ENCODE measurements at places on chromosomes 2 and 18. TPM values are rescaled to one million over a fixed set of nuclear protein-coding genes. Genes with fewer than 3 reads are reported as not detected.

Gene LHCGR
- not detected for polyA plus RNA-seq

Gene CCDC102B
- 8.7 TPM for polyA plus RNA-seq

Gene PCARE
- not detected for polyA plus RNA-seq

Gene NEB
- polyA plus RNA-seq: 2.9 TPM

Gene LONRF2
- 20.9 TPM for polyA plus RNA-seq

Gene ANKRD30B
- not detected for polyA plus RNA-seq

Gene CYBRD1
- 0.10 TPM for polyA plus RNA-seq

Gene CNDP1
- polyA plus RNA-seq: 2.1 TPM

Gene ASPRV1
- polyA plus RNA-seq: 7.7 TPM

Gene MYO5B
- 0.42 TPM for polyA plus RNA-seq

Gene PIAS2
- polyA plus RNA-seq: 38.0 TPM

Gene ERBB4
- polyA plus RNA-seq: 0.69 TPM

Gene NFE2L2
- polyA plus RNA-seq: 1.4 TPM

Gene ABHD1
- not detected for polyA plus RNA-seq

Gene SLC66A3
- 16.7 TPM for polyA plus RNA-seq

Gene MARCO
- not detected for polyA plus RNA-seq

Gene MAL
- not detected for polyA plus RNA-seq

Gene FAM237A
- polyA plus RNA-seq: not detected

Gene ZSWIM2
- 0.86 TPM for polyA plus RNA-seq

Gene MERTK
- 0.53 TPM for polyA plus RNA-seq

Gene B3GNT2
- 4.2 TPM for polyA plus RNA-seq

Gene TMEM198
- 44.0 TPM for polyA plus RNA-seq

Gene LIPG
- 0.85 TPM for polyA plus RNA-seq

Gene RAMP1
- polyA plus RNA-seq: 25.5 TPM

Gene RAPH1
- 13.9 TPM for polyA plus RNA-seq

Gene DYSF
- polyA plus RNA-seq: not detected

Gene LYG1
- polyA plus RNA-seq: 6.8 TPM

Gene STON1
- polyA plus RNA-seq: 2.2 TPM

Gene MYL1
- not detected for polyA plus RNA-seq

Gene ASB18
- polyA plus RNA-seq: not detected

Gene LRP2
- polyA plus RNA-seq: 1.8 TPM

Gene TUBA4A
- not detected for polyA plus RNA-seq

Gene OR6B2
- polyA plus RNA-seq: not detected

Gene MYOM1
- polyA plus RNA-seq: 1.7 TPM

Gene CIDEA
- polyA plus RNA-seq: not detected

Gene TGFA
- polyA plus RNA-seq: 0.85 TPM

Gene IL36A
- polyA plus RNA-seq: not detected

Gene SNTG2
- 0.42 TPM for polyA plus RNA-seq

All from neural cell (in vitro differentiated cells).